ENCODE measurements at places on chromosomes 3 and 15.

- no peak for DNase-seq
These were observed 486.1 kb downstream of the DIPK2A start for GRCh38 chr3:144457758-144458157.

GRCh38 chr3:195260280-195260905, 10.6 kb downstream of the XXYLT1 start:
- DNase-seq = no peak

- DNase-seq = no peak
These were observed 9.6 kb downstream of the GALK2 start for GRCh38 chr15:49179433-49180190.

DNA sequence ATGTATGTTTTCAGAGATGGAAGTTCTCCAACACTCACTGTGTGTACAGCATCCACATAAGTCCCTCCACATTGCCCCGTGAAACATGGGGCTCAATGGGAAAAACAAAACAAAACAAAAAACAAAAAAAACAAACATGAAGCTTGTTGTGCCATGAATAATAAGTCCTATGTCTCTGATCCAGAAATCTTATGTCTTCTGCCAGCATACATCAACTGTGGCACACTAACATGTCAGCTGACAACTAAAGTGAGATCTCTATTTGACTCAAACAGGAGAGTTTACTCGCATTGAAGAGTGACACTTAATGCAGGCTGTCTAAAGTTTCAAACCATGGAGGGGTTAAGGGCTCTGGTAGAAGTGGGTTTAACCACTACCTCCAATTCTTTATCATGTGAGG, 180.2 kb upstream of the ROBO1 start:
- DNase-seq = no peak

GRCh38 chr3:149820183-149820582, 7.2 kb downstream of the RNF13 start:
- DNase-seq = no peak

DNA sequence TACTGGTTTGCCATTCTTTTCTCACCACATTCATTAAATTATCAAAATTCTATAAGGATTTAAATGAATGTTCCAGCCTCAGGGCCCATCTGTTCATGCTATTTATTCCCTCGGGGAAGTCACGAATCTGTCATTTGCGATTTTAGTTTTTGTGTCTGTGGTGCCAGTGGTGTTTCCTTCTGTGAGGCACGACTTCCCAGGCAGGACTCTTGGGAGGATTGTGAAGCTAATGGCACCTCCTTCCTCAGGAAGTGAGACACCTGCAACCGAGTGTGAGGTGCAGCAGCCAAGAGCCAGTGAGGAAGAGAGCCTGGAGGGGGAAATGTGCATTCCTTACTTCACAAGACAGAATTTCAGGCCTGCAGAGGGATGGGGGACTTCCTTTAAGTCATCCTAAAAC, 24.1 kb downstream of the SV2B start:
- no peak for DNase-seq

- DNase-seq = no peak
These were observed 513.1 kb upstream of the CBLB start for GRCh38 chr3:106381939-106382335.

DNA sequence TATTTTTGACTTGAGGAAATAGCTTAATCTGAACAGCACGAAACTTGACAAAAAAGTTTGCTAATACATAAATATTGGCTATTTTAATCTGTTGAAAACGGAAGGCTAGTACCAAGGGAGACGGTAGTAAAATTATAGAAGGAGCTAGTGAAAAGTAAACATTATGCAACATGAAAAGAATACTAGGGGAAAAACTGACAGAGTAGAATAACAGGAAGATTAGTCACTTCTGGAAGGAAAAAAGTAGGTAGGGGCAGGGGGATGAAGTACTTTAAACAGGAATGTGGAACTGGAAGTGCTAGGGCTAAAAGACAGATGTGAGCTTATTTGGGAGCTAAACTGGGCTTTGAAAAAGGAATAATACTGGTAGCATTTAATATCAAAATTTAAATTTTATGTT, 60.1 kb downstream of the MBNL1 start:
- DNase-seq = no peak

- peak; percentile 70 for DNase-seq
These were observed 61.1 kb downstream of the AMOTL2 start for GRCh38 chr3:134312873-134313846.

- no peak for DNase-seq
These were observed 768 bp upstream of the PDE12 start for GRCh38 chr3:57555306-57555705.

- no peak for DNase-seq
These were observed 18.6 kb downstream of the MESP2 start for GRCh38 chr15:89794627-89795241.

- no peak for DNase-seq
These were observed 197.0 kb upstream of the CBLB start for GRCh38 chr3:106065831-106066230.

DNA sequence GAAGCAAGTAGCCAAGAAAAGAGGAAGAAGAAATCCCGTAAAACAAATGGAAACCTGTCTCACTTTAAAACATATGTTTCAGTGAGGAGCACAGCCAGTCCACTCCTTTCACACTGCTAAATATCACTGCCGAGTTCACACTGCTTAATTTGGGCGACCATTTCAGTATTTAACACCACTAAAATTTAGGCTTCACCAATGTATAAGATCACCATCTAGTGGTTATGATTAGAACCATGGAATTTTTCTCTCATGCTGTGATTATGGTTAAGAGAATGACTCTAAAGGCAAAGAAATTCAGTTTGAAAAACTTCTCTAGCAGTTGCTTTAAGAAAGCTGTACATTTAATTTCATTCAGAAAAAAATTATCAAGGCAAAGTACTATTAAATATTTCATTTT, 16.6 kb downstream of the SLC4A7 start:
- no peak for DNase-seq

DNA sequence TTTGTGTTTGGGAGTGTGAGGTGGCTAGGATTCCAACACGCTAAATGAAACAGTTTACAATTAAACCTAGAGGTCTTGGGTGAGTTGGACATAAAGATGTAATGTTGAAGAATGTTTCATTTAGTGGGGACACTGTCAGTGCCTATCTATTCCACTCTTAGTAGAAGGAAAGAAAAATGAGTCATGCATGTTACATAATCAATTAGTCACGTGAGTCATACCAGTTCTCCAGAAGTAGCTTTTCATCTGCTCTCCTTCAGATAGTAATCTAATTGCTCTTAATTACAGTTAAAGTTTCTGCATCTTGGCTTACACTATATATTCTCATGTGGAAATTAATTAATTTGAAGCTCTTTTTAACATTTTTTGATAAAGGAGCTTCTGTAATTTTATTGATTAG, 115.7 kb upstream of the P2RY1 start:
- DNase-seq = no peak

DNA sequence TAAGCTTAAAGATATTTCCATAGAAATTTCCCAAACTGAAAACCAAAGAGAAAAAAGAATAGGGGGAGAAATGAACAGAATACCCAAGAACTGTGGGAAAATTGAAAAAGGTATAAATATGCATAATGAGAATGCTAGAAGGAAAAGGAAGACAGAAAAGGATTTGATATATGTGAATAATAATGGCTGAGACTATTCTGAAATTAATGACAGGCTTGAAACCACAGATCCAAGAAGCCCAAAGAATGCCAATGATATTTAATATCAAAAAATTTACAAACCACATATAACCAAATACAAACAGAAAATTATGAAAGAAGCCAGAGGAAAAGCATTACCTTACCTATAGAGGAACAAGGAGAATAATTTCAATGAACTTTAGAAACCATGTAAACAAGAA, 153.0 kb downstream of the ANXA2 start:
- DNase-seq = no peak
